Activated naive CD4-positive, alpha-beta T cell (primary cell): ENCODE measurements at places on chromosomes 3 and 15.
A peak's percentile ranks its signal among the peaks of the same experiment; 100 is the strongest.

DNA sequence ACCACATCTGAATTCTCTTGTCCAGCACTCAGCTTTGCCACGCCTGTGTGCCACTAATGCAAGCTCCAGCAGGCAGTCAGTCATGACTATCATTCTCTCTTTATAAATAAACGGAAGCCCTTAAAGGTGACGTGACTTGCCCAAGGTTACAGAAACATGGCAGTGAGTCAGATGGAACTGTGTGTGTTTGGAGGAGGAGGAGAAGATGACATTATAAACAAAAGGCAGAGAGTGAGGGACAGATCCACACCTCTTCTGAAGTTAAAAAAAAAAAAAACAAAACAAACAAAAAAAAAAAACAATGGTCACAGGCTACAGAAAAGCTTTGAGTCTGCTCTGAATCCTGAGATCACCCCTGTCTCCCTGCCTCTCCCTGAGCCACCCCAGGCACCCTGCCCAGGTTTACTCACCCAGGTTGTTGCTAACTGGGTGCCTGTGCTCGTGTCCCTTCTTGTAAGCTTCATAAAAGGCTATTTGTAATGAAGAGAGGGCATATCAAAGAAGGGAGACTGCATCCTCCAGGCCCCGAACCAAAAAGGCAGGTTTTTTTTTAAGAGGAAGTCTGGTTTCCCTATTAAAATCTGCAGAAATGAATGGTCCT, 119.7 kb upstream of the PHLDB2 start:
- no peak for DNase-seq

- no peak for DNase-seq
Observed at GRCh38 chr3:107753494-107753893, 230.7 kb downstream of the BBX start.

- DNase-seq = no peak
Observed at GRCh38 chr15:73357999-73358665, 10.6 kb downstream of the HCN4 start.

DNA sequence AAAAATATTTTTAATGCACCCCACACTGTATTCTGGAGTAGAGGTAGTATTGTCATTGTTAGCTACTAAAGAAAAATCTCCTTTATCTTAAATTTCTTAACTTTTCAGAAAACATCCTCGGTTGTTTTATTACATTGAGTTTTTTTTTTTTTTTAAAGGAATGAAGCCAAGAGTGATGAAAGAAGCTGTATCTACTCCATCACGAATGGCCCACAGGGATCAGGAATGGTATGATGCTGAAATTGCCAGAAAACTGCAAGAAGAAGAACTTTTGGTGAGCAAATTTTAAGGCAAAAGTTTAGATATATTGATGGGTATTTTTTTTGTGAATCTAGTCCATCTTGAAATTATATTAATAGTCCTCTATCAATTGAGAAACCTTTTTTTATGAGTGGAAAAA, 49.7 kb upstream of the UTS2B start:
- DNase-seq = no peak

GRCh38 chr3:144200466-144200865, 228.8 kb downstream of the DIPK2A start:
- DNase-seq = no peak

- DNase-seq = no peak
Observed at GRCh38 chr3:85171976-85172375, 213.2 kb downstream of the CADM2 start.

- DNase-seq = no peak
Observed at GRCh38 chr3:94928921-94929320, 866.1 kb downstream of the NSUN3 start.

GRCh38 chr15:52259503-52259902, 36.1 kb downstream of the MYO5C start:
- DNase-seq = no peak

- DNase-seq = no peak
Observed at GRCh38 chr3:172751175-172751704, 714 bp downstream of the ECT2 start.

DNA sequence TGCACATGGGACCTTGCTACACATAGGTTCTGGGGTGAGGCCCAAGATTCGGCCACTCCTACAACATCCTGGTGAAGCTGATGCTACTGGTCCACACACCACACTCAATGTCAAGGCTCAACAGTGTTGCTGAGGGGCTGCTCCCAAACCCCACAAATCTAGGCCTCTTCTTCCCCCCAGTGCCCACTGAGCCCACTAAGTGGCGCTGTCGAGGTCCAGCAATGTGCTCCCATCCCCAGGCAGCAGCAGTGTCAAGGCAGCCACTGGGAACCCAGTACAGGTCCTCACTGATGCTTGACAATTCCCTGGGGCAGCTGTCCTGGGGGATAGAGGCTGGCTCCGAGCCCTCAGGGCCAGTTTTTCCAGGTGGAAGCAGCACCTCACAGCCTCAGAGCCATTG, 21.5 kb downstream of the SCN5A start:
- DNase-seq = no peak

GRCh38 chr3:119762876-119763275, 19.0 kb upstream of the NR1I2 start:
- no peak for DNase-seq

DNA sequence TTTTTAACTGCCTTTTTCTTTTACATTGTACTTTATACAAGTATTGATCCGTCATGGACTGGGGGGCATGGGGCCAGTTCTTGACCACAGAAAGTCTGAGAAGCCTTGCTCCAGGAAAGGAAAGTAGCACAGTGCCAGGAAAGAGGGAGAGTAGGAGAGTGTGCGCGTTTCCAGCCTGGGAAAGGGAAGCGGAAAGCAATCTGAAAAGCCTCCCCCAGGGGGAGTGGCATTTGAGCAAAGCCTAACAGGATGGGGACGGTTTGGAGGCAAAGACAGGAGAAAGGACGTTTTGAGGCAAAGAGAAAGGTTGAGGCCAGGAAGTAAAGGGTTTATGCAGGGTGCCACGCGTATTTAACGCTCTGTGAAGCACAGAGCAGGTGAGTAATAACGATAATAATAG, 116.9 kb downstream of the RORA start:
- DNase-seq = no peak

GRCh38 chr15:48389691-48390143, 58.5 kb downstream of the DUT start:
- DNase-seq = no peak

DNA sequence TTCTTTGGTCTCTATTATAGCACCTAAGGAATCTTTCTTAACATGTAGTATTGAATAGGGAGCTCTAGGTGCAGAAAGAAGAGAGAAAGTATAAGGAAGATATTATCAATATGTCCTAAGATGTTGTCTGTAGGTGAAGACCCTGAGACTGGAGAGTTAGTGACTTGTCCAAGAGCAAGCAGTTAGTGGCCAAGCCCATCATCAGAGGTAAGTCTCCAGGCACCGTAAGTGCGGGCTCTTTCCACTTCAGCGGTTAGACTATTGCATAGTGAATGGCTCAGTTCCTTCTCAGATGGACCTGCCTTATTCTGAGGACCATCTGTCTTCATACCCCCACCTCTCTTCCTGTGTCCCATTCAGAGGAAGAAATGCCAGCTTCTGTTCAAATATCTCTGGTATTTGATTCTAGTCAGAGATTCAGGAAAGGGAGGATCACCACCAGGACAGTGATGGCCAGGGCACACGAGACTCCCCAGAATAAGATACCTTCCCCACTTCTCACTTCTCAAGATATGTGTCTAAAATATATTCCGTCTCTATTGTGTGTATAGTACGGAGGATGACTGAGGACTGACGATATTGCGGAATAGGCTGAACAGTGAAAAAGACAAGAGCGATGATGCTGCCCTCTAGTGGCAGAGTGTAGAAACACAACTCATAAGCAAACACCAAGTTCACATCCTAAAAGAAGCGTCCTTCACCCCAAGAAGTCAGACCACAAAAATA, 19.1 kb upstream of the ADGRG7 start:
- DNase-seq = peak; percentile 25

DNA sequence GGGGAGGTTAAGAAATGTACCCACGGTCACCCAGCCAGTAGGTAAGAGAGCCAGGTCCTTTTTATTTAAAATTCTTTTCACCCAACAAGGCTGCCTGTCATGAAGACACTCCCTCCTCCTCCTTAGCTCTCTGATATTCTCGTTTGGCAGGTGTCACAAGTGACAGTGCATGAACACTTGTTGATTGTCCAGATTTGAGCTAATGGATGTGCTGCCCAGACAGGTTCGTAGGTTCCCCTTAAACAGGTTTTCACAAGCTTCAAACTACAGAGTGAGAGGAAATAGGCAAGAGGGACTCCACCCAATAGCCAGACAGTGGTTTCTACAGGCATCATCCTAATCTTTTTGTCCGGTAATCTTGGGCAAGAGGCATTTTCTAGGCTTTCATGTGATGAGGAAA, 32.2 kb downstream of the ATP13A4 start:
- no peak for DNase-seq

GRCh38 chr3:43187836-43188479, 82.1 kb upstream of the POMGNT2 start:
- DNase-seq = no peak

- DNase-seq = no peak
Observed at GRCh38 chr3:80682951-80683350, 915.2 kb upstream of the ROBO1 start.

DNA sequence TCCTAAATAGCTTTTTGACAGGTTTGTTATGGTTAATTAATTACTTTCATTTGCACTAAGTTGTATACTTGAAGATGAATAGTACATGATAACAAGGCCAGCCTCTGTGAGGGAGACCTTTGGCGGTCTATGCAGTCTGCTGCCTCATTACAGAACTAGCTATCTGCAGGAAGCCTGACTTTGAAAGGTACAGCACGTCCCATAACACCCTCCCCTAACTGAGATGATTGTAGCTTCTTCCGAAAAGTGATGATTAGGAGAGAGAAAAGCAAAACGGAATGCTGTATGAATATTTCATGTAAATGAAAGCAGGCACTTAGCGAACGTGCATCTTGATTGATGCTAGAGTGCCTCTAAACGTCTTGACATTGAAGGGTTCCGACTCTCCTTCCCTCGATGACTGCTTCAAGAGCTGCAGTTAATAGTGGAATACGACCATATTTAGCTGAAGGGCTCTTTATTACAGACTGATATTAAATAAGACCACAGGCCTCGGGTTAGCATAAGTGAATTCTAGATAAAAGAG, 116.2 kb upstream of the TMCO5A start:
- DNase-seq = no peak

GRCh38 chr3:175338775-175339535, 479.8 kb downstream of the NAALADL2 start:
- DNase-seq = no peak

DNA sequence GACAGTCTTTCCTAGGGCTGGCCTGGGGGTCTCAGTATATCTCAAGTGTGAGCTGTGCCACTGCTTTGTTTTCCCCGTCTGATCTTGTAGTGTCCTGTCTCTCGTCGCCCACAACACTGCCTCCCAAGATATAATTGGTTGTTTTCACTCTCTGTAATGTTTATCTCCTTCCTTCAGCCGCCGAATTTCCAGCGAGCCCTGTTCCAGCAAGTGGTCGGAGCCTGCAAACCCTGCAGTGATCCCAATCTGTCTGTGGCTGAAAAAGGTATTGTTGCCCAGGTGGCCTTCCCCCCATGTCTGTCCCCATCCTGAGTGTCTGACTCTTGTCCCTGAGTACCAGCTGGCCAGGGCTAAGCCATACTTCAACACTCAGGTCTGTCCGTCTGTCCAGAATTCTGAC, 9.5 kb upstream of the MANF start:
- DNase-seq = no peak

DNA sequence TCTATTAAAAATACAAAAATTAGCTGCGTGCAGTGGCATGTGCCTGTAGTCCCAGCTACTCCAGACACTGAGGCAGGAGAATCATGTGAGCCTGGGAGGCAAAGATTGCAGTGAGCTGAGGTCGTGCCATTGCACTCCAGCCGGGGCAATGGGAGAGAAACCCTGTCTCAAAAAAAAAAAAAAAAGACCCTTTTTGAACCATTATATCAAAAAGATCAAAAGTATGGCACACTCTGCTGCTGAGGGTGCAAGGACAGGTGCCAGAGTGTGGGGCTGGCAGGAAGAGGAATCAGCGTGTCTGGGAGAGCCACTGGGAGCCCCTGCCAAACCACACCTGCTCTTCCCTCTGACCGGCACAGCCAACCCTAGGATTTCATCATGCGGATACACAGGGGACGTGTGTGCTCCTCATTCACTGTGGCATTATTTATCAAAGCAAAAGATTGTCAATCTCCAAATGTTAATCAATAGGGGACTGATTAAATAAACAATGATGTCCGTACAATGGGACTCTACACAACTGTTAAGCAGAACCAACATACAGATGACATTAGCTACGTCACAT, 147.3 kb upstream of the TLE3 start:
- no peak for DNase-seq

- no peak for DNase-seq
Observed at GRCh38 chr3:160205606-160206005, 19.6 kb upstream of the C3orf80 start.

- no peak for DNase-seq
Observed at GRCh38 chr15:70786996-70787395, 23.6 kb upstream of the UACA start.

DNA sequence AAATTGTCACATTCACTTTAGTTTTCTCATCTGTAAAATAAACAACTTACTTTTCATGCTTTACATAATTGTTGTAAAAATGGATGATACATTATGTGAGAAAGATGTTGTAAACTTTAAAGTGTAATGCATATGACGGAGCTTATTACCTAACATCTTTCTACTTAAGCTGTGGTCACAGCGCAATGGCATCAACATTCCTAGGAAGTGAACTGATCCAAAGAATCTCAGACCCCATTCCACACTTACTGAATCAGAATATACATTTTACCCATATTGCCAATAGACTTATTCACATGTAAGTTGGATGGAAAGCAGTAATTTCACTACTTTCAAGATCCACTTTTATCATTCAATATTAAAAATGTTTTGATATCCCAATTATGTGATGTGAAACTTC, 497.5 kb downstream of the FGF12 start:
- DNase-seq = no peak
